ENCODE measurements at places on chromosomes 6 and 20.

DNA sequence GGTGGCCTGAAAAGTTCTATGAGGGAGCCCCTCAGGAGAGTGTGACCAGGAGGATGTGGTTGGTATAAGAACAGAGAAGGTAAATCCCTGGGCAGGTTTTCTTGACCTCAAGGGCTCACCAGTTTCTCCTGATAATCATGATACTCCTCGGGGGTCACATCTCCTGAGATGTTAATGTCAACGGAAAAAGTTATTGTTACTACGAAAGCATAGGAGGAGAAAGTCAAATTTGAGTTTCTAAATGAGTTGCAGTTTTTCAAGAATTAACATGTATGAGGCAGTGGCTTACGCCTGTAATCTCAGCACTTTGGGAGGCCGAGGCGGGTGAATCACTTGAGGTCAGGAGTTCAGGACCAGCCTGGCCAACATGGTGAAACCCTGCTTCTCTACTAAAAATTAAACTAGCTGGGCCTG lies 23.4 kb downstream of the MGME1 start:
- DNase-seq, result no peak
- no peaks in the 10 kb centered on the region for H3K27me3 ChIP-seq
- peak overlapping the region; percentile 35 for H3K27ac ChIP-seq
- H3K4me3 ChIP-seq, result no peak overlapping the region

- no peaks in the 10 kb centered on the region for H3K27me3 ChIP-seq
- H3K36me3 ChIP-seq, result peaks cover 41% of the 10 kb centered on the region
- peak; percentile 56 for DNase-seq
- H3K4me3 ChIP-seq, result no peak overlapping the region
- H3K4me1 ChIP-seq, result peaks cover 30% of the 10 kb centered on the region
These were observed 35.7 kb upstream of the ID1 start for GRCh38 chr20:31569163-31570020.

DNA sequence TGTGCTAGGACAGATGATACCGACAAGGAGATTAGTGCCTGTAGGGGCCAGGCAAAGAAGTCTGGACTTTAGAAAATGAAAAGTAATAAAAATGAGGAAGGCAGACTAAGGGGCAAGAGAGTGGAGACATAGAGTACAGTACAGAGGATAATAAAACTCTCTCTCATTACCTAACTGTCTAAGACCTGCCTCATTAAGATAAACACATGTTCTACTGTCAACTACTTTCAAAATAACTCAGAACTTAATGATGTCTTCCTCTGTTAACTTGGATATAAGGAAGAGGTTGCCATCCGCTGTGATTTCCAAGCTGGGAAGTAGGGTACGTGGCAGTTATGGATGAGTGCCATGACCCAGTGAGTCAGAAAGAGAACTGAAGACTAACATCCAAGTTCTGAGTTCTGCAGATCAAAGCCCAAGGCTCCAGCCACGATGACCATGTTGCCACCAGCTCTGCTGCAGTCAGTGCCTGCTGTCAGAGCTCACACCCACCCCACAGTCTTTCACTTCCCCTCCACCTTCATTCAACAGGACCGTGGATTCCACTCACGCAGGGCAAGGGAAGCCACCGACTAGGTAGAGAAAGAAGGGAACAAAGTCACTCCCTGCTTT lies 81.8 kb downstream of the KIF16B start:
- H3K4me1 ChIP-seq, result no peaks in the 10 kb centered on the region
- DNase-seq, result no peak
- no peak overlapping the region for H3K4me3 ChIP-seq
- H3K36me3 ChIP-seq, result peaks cover 7% of the 10 kb centered on the region

DNA sequence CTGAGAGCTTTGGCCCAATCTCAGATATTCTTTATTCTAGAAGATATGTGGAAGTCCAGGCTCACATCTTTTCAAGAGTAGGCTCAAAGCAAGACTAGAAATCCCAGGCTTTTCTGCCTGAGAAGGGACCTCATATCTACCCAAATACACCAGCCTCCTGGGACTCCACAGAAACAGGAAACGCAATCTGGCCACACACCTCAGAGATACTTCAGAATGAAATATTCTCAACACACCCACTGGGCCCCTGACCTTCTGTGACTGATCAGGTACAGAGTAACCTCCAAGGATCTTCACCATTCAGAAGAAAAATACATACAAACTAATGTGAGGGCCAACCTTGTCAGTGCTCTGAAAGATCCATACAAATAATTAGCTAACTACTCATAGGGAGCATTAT lies 183.2 kb downstream of the HIVEP2 start:
- no peak overlapping the region for H3K4me3 ChIP-seq
- H3K27me3 ChIP-seq, result no peaks in the 10 kb centered on the region
- H3K36me3 ChIP-seq, result peaks cover 57% of the 10 kb centered on the region
- peak overlapping the region; percentile 10 for H3K27ac ChIP-seq
- peaks cover 11% of the 10 kb centered on the region for H3K4me1 ChIP-seq

- DNase-seq, result no peak
- H3K27ac ChIP-seq, result no peak overlapping the region
- H3K4me3 ChIP-seq, result no peak overlapping the region
- H3K27me3 ChIP-seq, result no peaks in the 10 kb centered on the region
These were observed 110.2 kb downstream of the HTR1B start for GRCh38 chr6:77353129-77353528.

DNA sequence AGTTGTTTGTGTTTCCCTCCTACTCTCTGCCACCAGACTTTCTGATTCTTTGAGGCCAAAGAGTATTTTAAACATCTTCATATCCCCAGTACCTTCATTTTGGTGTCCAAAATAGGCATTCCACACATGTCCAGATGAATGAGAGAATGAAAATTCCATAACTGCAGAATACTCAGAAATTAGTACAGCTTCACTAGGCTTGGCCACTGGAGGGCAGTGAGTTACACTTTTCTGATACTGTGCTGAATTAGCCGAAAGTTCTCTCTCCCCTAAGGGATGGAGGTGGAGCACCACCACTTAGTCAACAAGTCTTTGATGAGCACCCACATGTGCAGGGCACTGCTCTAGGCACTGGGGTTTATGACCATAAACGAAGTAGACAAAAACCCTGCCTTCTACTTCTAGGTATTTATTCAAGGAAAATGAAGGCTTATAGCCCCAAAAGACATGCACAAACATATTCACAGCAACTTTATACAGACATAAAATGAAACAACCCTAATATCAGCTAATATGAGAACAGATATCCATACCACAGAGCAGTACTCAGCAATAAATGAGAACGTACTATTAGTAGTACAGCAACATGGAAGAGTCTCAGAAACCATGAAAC lies 46.1 kb upstream of the TMEM217 start:
- peaks cover 20% of the 10 kb centered on the region for H3K36me3 ChIP-seq
- H3K27ac ChIP-seq, result peak overlapping the region; percentile 50
- H3K27me3 ChIP-seq, result no peaks in the 10 kb centered on the region
- H3K4me3 ChIP-seq, result no peak overlapping the region

DNA sequence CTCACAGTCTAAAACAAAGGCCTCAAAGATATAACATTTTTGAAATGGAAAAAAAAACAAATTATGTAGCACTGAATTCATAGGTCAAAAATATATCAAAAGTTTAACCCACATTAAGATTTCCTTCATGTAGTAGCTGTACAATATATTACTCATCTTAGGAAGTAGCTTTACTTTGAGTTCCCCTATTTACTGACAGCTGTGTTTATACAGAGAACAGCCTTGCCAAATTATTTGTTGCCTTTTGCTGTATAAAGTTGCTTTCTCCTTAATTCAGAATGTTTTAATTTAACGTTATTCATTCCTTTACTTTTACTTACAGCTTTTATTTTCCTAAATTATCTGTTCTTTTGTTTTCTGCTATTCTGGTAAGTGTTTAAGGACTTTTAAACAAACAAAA lies 181.0 kb downstream of the COL12A1 start:
- no peaks in the 10 kb centered on the region for H3K4me1 ChIP-seq
- DNase-seq, result no peak
- no peak overlapping the region for H3K27ac ChIP-seq
- no peaks in the 10 kb centered on the region for H3K27me3 ChIP-seq
- no peak overlapping the region for H3K4me3 ChIP-seq
- H3K36me3 ChIP-seq, result no peaks in the 10 kb centered on the region

DNA sequence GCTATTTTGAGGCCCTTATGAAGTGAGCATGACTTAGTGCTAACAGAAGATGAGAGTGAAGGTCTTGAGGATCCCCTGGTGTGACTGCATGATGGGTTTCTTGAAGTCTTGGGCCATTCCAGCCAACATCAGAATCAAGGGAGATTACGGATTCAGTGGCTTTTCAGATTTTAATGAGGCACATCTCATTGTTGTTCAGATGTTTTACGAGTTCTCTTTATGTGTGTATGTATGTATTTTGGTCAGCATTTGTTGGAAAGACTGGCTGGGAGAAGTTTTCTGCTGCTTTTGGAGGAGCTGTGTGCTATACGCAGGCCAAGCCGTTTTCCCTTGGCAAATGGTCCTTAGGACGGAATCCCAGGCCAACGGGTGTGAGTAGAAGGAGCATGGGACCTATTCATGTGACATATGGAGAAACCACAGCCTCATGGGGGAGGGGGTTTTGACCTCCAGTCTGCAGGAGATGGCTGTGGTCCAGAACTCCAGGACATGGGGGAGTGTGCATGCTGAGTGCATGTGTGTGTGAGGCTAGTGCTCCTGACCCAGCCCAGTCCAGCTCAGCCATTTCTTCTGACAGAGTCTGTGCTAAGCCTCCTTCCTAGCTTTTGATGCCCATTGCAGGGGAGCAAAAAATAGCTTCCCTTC lies 35.3 kb downstream of the CHMP4B start:
- peaks cover 54% of the 10 kb centered on the region for H3K4me1 ChIP-seq
- H3K4me3 ChIP-seq, result no peak overlapping the region
- DNase-seq, result no peak

DNA sequence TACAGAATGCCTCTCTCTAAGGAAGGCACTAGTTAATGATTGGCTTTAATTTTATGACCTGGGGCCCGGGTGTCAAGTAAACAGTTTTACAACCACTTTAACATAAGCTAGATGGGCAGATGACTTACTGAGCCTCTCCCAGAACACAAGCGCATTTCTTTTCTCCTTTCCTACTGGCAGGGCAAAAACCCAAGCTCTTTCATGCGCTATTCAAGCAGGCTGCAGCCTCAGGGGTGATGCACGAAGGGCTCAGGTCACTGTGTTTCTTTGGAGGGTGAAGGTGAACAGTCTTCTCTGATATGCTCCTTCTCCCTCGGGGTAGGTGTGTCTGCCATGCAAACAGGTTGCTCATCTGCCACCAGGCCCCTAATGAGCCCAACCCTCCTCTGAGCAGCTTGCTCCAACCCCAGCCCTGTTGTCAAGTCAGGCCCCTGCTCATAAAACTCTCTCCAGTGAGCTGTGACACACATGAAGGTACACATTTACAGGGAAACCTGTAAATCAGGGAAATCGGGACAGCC lies 73.5 kb upstream of the CDH4 start:
- H3K36me3 ChIP-seq, result no peaks in the 10 kb centered on the region
- H3K4me1 ChIP-seq, result no peaks in the 10 kb centered on the region
- DNase-seq, result no peak
- H3K27ac ChIP-seq, result no peak overlapping the region

- no peaks in the 10 kb centered on the region for H3K4me1 ChIP-seq
- no peaks in the 10 kb centered on the region for H3K27me3 ChIP-seq
- no peak overlapping the region for H3K27ac ChIP-seq
- no peak for DNase-seq
- no peaks in the 10 kb centered on the region for H3K36me3 ChIP-seq
- no peak overlapping the region for H3K4me3 ChIP-seq
These were observed 555.8 kb downstream of the PKHD1 start for GRCh38 chr6:51531623-51532022.

GRCh38 chr6:119676961-119677360 lies 327.4 kb upstream of the MAN1A1 start:
- H3K36me3 ChIP-seq, result no peaks in the 10 kb centered on the region
- no peaks in the 10 kb centered on the region for H3K4me1 ChIP-seq
- no peaks in the 10 kb centered on the region for H3K27me3 ChIP-seq

DNA sequence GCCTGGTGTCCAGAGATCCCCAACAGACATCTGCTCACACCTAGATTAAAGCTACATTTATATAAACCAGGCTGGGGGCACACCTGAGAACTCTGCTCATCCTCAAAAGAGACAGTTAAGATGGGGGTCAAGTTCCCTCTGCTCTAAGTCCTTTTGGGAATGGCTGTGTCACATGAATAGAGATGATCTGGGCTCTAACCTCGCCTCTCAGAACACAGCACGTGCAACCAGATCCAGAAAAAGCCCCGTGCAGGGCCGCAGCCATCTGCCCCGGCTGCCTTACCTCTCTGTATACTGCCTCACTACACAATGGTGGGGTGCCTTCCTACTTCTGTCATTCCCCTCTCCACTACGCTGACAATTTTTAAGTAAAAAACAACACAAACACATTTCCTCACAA lies 5.9 kb downstream of the MTCH1 start:
- H3K4me3 ChIP-seq, result no peak overlapping the region
- peak overlapping the region; percentile 38 for H3K27ac ChIP-seq
- DNase-seq, result no peak
- no peaks in the 10 kb centered on the region for H3K27me3 ChIP-seq

- H3K4me3 ChIP-seq, result no peak overlapping the region
- H3K36me3 ChIP-seq, result no peaks in the 10 kb centered on the region
- no peak for DNase-seq
- no peaks in the 10 kb centered on the region for H3K27me3 ChIP-seq
- no peak overlapping the region for H3K27ac ChIP-seq
- no peaks in the 10 kb centered on the region for H3K4me1 ChIP-seq
These were observed 32.7 kb downstream of the COL21A1 start for GRCh38 chr6:56214703-56215101.

Measured in effector memory CD8-positive, alpha-beta T cell (primary cell).